ENCODE measurements at places on chromosomes 12 and 14.

DNA sequence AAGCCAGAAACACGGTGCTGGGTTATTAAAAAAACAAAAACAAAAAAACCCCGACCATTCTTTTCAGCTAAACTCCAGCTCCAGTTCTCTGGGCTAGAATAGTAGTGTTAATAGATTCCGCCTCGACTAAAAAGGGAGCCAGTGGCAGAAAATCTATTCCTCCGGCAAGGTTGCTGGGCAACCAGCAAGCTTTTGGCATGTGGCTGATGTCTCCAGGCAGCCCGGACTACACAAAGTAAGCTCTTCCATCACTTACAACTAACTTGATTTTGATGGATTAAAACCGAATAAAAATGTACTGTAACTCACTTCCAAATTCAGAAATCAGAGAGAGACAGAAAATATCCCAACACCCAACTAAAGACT is 126.4 kb upstream of the FOXN3 start:
- DNase-seq, result no peak

- DNase-seq, result no peak
These were observed 20.4 kb upstream of the AMIGO2 start for GRCh38 chr12:47100160-47100559.

GRCh38 chr12:65838330-65838976 is 14.2 kb downstream of the HMGA2 start:
- no peak for DNase-seq

DNA sequence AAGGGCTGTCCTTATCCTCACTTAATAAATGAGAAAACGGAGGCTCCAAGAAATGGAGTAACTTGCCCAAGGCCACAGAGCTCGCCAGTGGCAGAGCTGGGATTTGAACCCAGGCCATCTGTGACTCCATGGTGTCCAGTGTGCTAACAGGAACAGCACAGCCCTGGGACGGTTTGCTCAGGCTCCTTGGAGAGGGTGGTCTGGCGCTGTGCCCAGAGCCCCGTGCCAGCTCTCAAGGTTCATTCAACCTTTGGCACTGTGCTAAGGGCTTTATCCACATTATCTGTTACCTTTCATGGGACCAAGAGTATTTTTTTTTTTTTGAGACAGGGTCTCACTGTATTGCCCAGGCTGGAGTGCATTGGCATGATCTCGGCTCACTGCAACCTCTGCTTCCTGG is 8.1 kb downstream of the DAO start:
- no peak for DNase-seq

GRCh38 chr14:75064205-75064567 is 362 bp upstream of the ACYP1 start:
- DNase-seq, result no peak

DNA sequence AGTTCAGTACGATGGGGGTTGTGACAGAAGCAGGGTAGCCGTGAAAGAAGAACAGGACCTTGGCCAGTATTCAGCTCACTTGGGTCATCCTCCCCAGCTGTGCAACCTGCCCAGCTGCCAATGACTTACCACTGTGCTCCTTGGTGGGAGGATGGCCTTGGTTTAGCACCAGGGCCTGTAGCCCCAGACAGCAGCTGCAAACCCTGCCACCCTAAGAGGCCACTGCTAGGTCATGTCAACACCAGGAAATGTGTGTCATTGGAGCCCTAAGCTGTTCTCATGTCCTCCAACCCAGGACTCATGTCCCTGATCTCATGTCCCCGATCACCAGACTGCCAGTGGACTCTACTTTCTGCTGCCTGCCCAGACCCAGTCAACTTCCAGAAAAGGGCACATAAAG is 3.0 kb upstream of the CRACR2A start:
- DNase-seq, result no peak

GRCh38 chr14:92800525-92800924 is 6.4 kb downstream of the GOLGA5 start:
- no peak for DNase-seq

DNA sequence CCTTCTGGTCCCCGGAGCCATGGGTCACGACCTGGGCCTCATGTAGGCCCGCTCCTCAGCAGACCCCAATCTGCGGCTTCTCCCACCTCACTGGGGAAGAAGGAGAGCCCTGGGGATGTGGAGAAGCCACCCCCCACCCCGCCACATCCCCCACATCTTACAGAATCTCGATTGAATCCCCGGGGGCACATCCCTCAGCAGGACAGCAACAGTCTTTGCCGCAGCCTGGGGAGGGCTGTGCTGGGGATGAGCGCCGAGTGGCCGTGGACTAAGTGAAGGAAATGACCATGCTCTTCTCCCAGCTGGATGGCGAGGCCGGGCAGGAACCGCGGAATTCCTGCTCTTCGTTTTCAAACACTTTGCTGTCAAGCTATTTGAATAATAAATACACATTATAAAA is 169.0 kb upstream of the RTL1 start:
- peak; percentile 7 for DNase-seq

- DNase-seq, result no peak
These were observed 113.8 kb upstream of the G2E3 start for GRCh38 chr14:30445011-30445793.

GRCh38 chr12:475286-475685 is 15.5 kb downstream of the B4GALNT3 start:
- no peak for DNase-seq

GRCh38 chr12:59517522-59517921 is 78.3 kb upstream of the SLC16A7 start:
- no peak for DNase-seq

- DNase-seq, result no peak
These were observed 56.3 kb downstream of the NUAK1 start for GRCh38 chr12:106082216-106083175.

GRCh38 chr12:129903092-129903945 is 506 bp downstream of the TMEM132D start:
- no peak for DNase-seq

DNA sequence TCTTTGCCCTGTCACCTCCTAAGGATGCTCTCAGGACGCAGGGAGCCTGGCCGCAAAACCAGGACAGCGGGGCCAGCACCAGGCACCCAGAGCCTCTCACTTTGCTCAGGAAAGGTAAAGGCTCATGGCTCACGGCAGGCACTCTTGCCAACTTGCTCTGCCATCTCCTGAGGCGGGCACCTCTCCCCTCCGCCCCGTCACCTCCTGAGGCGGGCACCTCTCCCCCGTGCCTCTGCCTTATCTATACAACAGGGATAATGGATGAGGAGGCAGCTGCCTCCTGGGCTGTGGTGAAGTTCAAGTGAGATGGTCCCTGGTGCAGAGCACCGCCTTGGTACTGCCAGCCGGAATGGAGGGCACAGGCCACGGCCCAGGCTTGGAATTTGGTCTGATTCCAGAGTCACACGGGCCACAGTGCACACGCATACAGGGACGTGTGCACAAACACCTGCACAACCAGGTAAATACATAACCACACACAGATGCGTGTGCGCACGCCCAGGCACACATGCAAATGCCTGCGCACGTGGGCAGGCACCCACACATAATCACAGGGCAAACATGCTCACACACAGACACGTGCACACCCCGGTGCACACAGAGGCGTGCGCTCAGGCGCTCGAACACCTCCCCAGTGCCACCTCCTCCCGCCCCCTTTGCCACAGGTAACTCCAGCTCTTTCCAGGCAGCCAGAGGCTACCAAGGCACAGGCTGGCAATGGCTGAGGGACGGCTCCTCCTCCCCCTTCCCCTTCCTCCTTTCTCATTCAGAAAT is 11.6 kb downstream of the DEGS2 start:
- DNase-seq, result no peak

GRCh38 chr14:88348546-88348945 is 25.5 kb upstream of the KCNK10 start:
- DNase-seq, result no peak

DNA sequence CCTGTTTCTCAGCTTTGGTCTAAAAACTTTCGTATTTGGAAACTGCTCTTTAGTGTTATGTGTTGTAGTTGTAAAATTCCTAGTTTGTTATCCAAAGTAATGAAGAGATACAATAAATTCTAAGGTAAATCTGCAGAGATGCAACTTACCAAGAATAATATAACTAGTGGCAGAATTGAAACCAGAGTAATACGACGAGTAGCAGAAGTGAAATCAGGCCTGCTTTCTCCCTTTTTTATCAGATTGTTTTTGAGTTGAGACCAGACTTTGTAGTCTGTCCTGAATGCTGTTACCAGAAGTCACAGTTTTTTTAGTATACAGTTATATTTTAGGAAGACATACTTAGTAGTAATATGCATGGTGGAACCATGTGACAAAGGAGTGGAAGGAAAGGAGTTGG is 12.5 kb downstream of the PAPOLA start:
- no peak for DNase-seq

DNA sequence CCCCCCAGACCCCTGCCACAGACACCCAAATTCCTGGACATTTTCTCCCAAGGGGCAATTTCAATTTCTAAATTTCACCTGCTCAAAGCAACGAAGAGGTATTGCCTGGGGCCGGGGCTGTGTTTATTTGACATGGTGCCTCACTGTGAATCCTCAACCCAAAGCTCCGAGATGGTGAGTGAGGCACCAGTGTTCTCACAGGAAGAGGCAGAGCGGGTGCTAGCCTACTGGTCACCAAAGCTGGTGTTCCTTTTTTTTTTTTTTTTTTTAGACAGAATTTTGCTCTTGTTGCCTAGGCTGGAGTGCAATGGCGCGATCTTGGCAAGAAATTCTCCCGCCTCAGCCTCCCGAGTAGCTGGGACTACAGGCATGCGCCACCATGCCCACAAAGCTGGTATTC is 14.8 kb upstream of the SH2B3 start:
- DNase-seq, result no peak

GRCh38 chr12:120065472-120065871 is 51.1 kb downstream of the RAB35 start:
- no peak for DNase-seq

GRCh38 chr12:47202176-47202575 is 122.4 kb upstream of the AMIGO2 start:
- no peak for DNase-seq

GRCh38 chr12:59404109-59404650 is 191.6 kb upstream of the SLC16A7 start:
- DNase-seq, result no peak

GRCh38 chr12:47832263-47832933 is 12.7 kb upstream of the HDAC7 start:
- peak; percentile 61 for DNase-seq

DNA sequence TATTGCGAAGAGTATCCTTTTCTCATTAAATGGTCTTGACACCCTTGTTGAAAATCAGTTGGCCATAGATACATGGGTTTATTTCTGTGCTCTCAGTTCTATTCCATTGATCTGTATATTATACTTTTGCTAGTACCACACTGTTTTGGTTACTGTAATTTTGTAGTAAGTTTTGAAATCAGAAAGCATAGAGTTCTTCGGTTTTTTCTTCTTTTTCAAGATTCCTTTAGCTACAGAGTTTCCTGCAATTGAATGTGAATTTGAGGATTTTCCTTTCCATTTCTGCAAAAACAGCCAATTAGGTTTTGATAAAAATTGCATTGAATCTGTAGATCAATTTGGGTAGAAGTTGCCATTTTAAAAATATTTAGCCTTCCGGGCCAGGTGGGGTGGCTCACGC is 60.2 kb downstream of the ARHGAP5 start:
- no peak for DNase-seq

DNA sequence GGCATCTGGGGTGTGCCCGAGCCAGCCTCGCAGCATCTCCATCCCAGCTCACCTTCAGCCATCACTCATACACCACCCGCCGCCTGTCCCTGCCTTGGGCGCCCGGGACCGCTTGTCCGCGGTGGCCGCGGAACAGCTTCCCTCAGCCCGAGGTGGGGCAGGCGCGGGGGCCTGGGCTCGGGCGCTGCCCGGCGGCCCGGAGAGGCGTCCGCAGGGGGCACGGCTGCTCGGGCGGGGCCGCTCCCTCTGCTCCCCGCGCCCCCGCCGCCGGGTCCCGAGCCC is 430 bp downstream of the SLC41A2 start:
- DNase-seq, result no peak

- DNase-seq, result no peak
These were observed 125.6 kb upstream of the RTL1 start for GRCh38 chr14:101028971-101029667.

DNA sequence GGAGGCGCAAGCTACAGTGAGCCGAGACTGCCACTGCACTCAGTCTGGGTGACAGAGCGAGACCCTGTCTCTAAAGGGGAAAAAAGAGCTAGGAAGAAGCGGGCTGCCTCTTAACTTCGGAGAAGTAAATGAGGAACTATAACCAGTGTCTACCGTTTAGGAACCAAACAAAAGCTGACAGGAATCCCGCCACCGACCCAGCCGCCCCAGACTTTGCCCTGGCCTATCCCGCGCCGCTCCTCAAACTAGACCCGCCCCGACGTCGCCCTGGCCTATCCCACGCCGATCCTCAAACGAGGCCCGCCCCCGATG is 568 bp upstream of the SIVA1 start:
- no peak for DNase-seq

DNA sequence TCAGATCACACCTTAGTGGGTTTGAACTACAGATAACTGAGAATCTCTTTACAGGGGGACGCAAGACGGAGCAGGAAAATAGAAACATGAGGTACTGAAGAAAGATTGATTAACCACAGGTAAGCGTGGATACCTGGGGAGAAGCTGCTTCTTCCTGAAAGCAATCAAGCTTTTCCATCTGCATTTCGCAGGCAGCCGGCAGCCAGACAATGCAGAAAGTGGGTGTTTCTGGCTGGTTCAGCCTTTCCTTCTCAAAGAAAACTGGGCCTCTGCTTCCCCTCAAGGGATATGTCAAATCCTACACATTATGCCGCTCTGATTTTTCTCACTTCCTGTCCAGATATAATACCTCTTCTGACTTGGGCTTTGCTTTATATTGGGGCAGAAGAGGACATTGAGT is 39.1 kb upstream of the PPFIA2 start:
- DNase-seq, result no peak

DNA sequence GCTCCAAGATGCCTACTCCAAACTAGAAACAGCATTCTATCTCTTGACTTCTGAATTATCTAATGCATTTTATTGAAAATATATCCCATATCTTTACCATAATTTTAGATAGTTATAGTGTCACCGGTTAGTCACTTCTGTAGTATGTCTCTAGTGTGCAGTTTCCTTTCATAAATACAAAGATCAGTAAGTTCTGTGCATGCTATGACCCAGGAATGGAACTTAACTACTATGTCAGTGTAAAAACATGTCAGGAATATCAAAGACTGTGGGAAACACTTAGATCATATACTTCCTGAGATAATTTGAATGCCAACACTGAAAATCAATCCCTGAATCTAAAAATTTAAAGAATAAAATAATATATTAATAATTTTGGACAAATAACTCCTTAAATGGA is 237.6 kb downstream of the ATXN7L3B start:
- DNase-seq, result no peak

GRCh38 chr14:34055157-34055950 is 104.5 kb upstream of the EGLN3 start:
- DNase-seq, result no peak

- DNase-seq, result no peak
These were observed 469.2 kb downstream of the DIO2 start for GRCh38 chr14:79742142-79742541.

- DNase-seq, result no peak
These were observed 355.5 kb downstream of the BCL11B start for GRCh38 chr14:98916476-98916875.

Data from activated naive CD8-positive, alpha-beta T cell treated with anti-CD3 and anti-CD28 coated beads, Interleukin-2, amount 10 ng/mL, durations not matched to agents 7 days and 5 days (primary cell).